T-helper 17 cell (primary cell): ENCODE measurements at places on chromosomes 7 and 10. TPM values are rescaled to one million over a fixed set of nuclear protein-coding genes. Genes with fewer than 3 reads are reported as not detected.

Gene ANKRD61
- not detected for total RNA-seq

Gene SPAG6
- total RNA-seq: not detected

Gene ACSM6
- total RNA-seq: not detected

Gene SEMA3D
- total RNA-seq: not detected

Gene RELN
- not detected for total RNA-seq

Gene PON1
- total RNA-seq: not detected

Gene GTF2IRD2
- 16.3 TPM for total RNA-seq

Gene EIF5AL1
- 0.12 TPM for total RNA-seq

Gene ABCA13
- not detected for total RNA-seq

Gene HECW1
- not detected for total RNA-seq

Gene LIPN
- 0.80 TPM for total RNA-seq

Gene SMO
- total RNA-seq: not detected

DNA sequence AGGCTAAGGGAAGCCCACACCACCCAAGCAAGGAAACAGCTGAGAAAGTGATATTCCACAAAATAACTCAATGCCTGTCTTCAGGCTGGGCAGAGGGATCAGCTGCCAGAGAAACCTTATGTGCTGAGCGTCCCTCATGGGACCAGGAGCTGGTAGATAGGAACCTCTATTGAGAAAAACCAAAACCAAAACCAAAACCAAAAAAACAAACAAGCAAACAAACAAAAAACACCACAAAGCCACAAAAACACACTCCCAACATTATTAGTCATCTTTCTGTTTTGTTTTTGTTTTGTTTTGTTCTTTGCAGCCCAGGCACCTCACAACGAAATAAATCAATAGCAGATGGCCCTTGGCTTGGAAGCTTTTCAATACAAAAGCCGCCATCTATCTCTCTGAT, 760.8 kb upstream of the CELF2 start:
- DNase-seq: no peak

DNA sequence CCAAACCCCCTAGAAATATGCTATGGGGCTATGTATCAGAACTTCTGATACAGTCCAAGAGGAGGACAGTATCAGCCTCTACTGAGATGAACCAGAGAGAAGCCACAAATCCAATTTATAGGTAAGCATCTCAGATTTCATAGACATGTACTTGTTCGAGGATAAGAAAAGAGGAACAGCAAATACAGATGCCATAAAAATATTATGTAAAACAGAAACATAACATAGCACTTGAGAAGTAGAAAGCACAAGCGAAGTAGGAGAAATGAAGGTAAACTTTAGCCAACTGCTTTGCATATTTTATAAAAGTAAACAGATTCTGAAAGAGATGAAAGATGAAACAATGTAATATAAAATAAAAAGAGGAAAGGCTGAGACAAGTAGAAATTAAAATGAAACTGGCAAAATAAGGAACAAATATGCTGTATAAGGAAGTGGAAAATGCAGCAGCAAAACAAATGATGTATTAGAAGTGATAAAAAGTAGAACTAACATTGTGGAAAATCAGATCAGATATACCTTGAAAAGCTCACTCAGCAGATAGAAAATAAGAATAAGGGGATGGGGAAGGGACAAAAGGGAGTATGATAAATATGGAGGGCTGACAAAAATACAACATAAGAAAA, 135.1 kb downstream of the SKAP2 start:
- DNase-seq: no peak

- no peak for DNase-seq
Measured at GRCh38 chr7:94298943-94299342, 95.8 kb upstream of the COL1A2 start.

GRCh38 chr7:24434972-24435371, 138.3 kb upstream of the PALS2 start:
- no peak for DNase-seq

DNA sequence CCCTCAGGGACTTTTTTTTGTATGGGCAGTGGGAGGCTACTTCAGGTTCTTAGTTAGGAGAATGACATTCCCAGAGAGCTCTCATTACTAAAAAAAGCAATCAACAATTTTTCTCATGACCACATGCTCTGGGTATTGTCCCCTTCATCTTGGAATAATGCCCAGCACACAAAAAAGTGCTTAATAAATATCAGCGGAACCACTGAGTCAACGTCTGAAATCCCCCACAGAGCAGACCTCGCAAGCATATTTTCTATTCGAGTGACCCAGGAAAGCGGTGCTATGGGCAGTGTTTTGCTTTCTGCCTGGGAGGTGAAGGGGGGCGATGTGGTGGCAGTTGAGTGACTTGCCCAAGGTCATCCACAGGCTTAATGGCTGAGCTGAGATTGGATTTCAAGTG, 493.4 kb upstream of the ZMIZ1 start:
- no peak for DNase-seq

- no peak for DNase-seq
Measured at GRCh38 chr10:123958241-123958640, 66.6 kb upstream of the CPXM2 start.

DNA sequence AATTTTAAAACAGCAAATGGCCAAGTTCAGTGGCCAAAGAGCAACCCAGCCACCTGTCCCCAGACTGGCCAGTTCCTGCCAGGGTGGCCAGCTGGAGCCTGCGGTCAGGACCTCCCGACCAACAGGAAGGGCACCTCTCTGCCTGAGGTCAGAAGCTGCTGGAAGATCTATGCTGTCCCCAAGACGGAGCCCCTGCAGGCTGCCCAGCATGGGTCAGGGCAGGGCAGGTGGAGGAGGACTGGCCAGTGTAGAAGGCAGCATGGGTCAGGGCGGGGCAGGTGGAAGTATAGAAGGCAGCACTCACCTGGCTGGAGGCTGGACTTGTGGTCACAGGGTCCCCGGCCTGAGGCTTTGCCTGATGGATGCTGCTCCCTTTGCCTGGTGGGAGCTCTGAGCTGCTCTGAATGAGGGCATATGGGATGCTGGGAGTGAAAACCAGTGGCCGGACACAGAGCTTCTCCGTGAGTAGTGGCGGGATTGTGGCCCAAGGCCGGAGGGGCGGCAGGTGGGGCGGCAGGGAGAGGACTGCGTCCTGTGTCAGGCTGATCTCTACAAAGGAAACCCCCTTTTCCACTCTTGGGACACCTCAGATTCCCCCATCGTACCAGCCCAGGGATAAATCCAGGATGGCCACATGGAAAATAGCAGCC, 229.2 kb downstream of the TCERG1L start:
- DNase-seq: no peak

GRCh38 chr7:47470567-47471357, 111.1 kb downstream of the TNS3 start:
- no peak for DNase-seq

DNA sequence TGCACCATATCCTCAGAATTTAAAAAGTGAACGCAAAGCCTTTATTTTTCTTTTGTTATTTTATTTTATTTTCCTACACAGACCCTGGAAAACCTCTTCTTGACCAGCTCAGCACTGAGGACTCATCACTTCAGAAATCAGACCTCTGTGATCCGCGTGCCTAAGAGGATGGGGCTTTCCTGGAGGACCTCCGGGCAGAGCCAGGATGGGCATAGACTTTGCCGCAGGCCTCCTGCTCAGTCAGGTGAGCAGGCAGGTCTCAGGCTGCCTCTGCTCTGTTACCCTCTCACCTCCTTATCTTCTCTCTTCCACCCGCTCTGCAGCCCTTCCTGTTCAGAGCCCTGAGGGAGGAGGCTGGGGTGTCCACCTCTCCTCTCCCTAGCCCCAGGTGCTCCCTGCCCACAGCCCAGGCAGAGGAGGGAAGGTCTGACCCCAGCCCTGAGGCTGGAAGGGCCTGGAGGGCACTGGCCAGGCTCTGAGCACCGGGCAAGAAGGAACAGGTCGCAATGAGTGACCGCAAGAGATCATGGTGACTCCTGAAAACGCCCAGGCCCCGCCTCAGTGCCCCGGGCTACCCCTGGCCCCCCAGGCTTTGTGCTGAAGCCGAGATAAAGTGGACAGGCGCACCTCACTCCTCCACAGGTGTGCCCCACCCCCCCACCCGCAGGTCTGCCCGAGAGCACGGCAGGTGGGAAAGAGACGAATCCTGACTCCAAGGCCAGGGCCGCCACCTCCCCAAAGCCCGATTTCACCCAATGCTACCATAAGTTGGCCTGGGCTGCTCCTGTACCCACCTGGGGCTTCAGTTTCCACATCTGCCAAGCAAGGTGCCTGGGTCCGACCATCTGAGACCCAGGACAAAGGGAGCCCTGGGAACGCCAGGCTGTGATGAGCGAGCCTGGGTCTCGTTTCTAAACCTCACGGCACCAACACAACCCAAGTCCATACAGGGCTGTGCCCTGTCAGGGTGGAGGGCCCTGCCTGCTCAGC, 2.8 kb downstream of the CALML5 start:
- DNase-seq: no peak

- no peak for DNase-seq
Measured at GRCh38 chr10:76311752-76312636, 880.6 kb downstream of the LRMDA start.

- no peak for DNase-seq
Measured at GRCh38 chr10:29481906-29482440, 152.8 kb downstream of the SVIL start.

- no peak for DNase-seq
Measured at GRCh38 chr10:90966146-90966545, 45.3 kb upstream of the ANKRD1 start.

- no peak for DNase-seq
Measured at GRCh38 chr7:30970594-30971094, 6.9 kb downstream of the GHRHR start.

GRCh38 chr7:50560865-50561351, 4.3 kb downstream of the DDC start:
- DNase-seq: no peak

DNA sequence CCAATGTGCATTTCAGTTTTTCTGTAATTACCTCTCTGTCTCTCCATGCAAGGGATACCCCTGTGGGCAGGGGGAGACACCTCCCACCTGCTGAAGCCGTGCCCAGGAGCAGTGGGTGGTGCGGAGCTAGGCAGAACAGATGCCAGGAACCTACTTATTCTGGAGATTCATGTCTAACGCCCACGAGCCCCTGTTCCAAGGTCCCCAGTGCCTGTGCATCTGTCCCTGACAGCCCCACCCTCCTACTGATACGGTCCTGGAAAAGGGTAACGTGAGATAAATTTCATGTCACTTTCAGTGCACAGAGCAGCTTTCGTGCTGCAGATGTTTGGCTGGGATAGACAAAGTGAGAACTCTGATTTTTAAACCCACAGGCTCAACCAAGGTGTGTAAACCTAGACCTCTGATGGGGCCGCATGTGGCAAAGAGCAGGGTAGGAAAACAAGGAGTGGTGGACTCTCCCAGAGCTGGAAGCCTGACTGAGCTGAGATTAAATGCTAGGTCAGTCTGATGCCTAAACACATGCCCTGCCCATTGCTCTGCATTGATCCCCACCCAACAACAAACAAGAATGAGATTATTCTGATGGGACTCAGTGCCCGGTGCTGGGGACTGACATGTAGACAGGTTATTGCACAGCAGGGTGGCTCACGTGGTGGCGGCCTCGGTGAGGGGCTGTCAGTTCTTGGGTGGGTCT, 123.6 kb upstream of the GDF10 start:
- DNase-seq: no peak

- DNase-seq: no peak
Measured at GRCh38 chr7:97858221-97858620, 14.0 kb downstream of the ASNS start.

DNA sequence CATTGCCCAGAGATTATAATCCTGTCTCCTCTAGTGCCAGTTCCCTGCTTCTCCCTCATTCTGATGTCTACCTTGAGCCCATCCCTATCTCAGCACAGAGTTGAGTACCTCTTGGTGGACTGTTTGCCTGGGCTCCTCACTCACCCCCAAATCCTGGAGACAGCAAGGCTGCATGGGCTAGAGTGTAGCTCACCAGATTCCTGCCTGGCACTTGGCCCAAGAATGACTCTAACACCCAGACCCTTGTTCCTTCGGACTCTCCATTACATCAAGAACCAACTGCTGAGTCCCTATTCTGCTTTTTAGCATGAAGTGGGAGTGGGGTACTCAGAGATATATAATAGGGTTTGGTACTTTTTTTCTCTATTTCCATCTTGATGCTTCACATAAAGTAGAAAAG, 22.1 kb downstream of the FAM13C start:
- no peak for DNase-seq

GRCh38 chr10:82319074-82319473, 444.1 kb downstream of the NRG3 start:
- DNase-seq: no peak

GRCh38 chr10:48378675-48379074, 72.2 kb downstream of the MAPK8 start:
- no peak for DNase-seq

GRCh38 chr7:139572704-139573385, 49.4 kb downstream of the CLEC2L start:
- DNase-seq: no peak

- no peak for DNase-seq
Measured at GRCh38 chr7:82323806-82324205, 119.8 kb downstream of the CACNA2D1 start.

DNA sequence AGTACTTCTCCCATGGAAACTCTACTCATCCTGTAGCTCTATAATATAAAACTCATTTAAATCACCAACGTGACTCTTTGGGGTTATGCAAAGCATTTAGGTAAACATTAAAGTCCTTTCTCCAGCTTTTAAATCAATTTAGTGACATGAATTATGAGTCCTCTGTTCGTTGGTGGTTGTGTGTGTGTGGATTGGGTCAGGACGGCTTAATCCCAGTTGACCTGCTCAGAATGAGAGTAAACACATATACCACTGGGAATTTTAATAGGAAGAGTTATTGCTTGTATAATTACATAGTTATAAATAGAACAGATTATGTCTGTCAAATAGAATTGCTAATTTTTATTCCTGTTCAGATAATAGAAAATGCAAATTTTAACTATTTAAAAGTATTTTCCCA, 30.7 kb upstream of the ADCY1 start:
- no peak for DNase-seq

DNA sequence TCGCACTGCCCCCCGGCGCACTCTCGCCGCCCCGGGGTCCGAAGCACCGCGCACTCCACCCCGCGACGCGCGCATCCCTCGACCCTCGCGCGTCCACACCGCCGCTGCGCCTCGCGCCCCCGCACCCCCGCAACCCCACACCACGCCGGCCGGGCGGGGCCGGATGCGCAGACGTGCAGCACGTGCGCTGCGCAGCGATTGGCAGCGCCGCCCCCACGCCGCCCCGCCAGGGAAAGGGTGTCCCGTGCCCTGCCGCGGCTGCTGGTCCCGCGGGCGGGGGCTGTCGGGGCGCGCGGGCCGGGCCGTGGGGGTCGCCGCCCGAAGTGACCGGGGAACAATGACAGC, 53.7 kb upstream of the KDM7A start:
- peak; percentile 66 for DNase-seq
